Right renal pelvis (tissue), 4 donors: ENCODE measurements at places on chromosomes 7 and 10. TPM values are rescaled to one million over a fixed set of nuclear protein-coding genes. Genes with fewer than 3 reads are reported as not detected.

ITIH2 gene
- 0.20 TPM for polyA plus RNA-seq

PCLO gene
- polyA plus RNA-seq = 7.6 TPM

POLL gene
- 34.5 TPM for polyA plus RNA-seq

SFXN4 gene
- polyA plus RNA-seq = 23.6 TPM

CRHR2 gene
- polyA plus RNA-seq = not detected

NOM1 gene
- 16.6 TPM for polyA plus RNA-seq

AGR2 gene
- 61.9 TPM for polyA plus RNA-seq

PPP3CB gene
- 76.9 TPM for polyA plus RNA-seq

STOX1 gene
- 14.4 TPM for polyA plus RNA-seq

PKD2L1 gene
- polyA plus RNA-seq = 0.23 TPM

HTR5A gene
- 0.06 TPM for polyA plus RNA-seq

CYP2C18 gene
- polyA plus RNA-seq = 0.33 TPM

PKD1L1 gene
- polyA plus RNA-seq = 0.73 TPM

FKBP6 gene
- 0.25 TPM for polyA plus RNA-seq

CALML3 gene
- polyA plus RNA-seq = not detected

IRF5 gene
- polyA plus RNA-seq = 7.4 TPM

USP54 gene
- polyA plus RNA-seq = 36.8 TPM

GPR85 gene
- polyA plus RNA-seq = 1.2 TPM

SCART1 gene
- polyA plus RNA-seq = 1.5 TPM

GIMAP6 gene
- 14.4 TPM for polyA plus RNA-seq

ASB10 gene
- polyA plus RNA-seq = not detected

RBM28 gene
- polyA plus RNA-seq = 39.9 TPM

LRRC17 gene
- polyA plus RNA-seq = 75.0 TPM

GRID2IP gene
- polyA plus RNA-seq = 0.60 TPM
